ENCODE measurements at places on chromosomes 11 and 22.

GRCh38 chr11:12800871-12801270 is 126.7 kb downstream of the TEAD1 start:
- no peak for DNase-seq

DNA sequence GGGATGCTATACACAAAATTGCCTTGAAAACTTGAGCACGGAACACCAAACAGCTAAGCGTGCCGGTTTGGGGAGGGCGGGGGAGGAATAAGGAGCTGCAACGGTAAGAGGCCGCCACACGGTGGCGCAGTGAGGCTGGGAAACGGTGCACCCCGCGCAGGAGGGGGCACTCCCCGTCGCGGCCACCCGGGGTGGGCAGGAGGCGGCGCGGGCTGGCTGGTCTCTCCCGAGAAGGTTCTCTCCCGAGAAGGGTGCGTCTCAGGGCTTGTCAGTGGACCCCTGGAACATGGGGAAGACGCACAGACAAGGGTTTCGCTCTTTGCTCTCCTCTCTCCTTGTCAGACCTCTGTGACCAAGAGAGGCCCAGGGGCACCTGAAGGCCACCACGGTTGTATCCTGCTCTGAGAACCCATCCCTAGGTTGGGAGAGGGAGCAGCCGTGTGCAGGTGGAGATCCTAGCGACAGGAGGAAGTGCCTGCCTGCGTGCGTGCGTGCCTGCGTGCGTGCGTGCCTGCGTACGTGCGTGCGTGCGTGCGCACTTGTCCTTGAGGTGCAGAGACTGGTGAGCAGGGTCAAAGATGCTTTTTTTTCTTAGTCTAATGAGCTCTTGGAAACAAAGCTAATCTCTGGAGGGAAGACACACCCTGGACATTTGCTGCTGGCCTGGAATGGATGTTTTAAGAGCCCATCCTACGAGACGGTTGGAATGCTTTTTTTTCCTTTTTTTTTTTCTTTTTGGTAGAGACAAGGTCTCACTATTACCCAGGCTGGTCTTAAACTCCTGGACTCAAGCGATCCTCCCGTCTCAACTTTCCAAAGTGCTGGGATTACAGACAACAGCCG is 18.1 kb upstream of the JAM3 start:
- DNase-seq, result no peak

DNA sequence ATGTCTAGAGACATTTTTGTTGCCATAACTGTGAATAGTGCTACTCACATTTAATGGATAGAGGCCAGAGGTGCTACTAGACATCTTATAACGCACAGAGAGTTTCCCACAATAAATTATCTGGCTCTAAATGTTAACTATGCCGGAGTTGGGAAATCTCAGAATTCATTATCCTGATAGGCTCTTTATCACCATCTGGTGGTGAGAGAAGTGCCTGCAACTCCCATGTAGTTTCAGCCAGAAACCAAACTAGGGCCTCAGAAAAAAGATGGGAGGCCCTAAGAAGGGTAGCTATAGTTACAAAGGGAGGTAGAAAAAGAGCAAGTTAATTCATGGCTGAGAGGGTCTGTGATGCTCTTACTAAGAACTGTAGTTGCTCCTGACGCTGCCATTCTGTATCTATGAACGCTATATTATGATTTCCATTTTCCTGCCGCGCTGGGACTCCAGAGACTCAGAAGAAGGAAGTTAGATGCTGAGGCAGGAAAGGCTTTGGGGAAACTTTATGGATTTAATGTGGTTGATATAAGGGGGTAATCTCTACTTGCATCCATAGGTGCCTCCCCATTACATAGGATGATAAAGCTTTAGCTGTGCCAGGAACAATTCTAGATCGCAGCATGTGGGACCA is 22.9 kb upstream of the MRPL17 start:
- DNase-seq, result no peak

- DNase-seq, result no peak
These were observed 10.3 kb upstream of the MB start for GRCh38 chr22:35627267-35628041.

DNA sequence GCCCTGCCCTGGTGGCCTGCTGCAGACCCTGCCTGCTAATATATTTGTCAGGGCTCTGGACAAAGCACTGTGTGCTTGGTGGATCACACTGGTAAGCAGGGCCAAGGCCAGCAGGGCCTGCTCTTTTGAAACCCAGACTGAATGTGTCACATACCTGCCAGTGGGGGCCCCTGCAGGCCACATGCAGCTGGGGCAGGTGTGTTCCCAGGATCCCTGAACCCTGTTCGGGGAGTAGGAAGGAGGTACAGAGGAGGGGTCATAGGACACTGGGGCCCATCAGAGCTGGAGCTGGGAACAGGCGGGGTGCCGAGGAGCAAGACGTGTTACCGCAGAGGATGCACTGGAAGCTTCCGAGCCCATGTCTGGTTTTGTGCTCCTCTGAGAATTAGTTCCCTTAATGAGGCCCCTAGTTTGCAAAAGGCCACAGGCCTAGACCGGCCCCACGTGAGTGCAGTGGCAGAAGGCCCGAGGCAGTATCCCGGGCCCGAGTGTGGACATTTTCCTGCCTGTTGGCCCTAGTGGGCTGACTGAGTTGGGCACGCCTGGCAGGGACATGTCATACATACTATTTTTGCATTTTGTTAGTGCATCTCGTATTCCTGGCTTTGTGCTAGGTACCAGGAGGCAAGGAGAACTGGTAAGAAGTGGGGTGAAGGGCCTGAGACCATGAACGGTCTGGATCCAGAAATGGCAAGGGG is 11.2 kb upstream of the ACR start:
- no peak for DNase-seq

- no peak for DNase-seq
These were observed 290.0 kb downstream of the TBC1D22A start for GRCh38 chr22:47052236-47053012.
